ENCODE measurements at places on chromosomes 2 and 18.
A peak's percentile ranks its signal among the peaks of the same experiment; 100 is the strongest.

GRCh38 chr2:177929662-177930522 lies 142.7 kb downstream of the PDE11A start:
- DNase-seq = no peak

DNA sequence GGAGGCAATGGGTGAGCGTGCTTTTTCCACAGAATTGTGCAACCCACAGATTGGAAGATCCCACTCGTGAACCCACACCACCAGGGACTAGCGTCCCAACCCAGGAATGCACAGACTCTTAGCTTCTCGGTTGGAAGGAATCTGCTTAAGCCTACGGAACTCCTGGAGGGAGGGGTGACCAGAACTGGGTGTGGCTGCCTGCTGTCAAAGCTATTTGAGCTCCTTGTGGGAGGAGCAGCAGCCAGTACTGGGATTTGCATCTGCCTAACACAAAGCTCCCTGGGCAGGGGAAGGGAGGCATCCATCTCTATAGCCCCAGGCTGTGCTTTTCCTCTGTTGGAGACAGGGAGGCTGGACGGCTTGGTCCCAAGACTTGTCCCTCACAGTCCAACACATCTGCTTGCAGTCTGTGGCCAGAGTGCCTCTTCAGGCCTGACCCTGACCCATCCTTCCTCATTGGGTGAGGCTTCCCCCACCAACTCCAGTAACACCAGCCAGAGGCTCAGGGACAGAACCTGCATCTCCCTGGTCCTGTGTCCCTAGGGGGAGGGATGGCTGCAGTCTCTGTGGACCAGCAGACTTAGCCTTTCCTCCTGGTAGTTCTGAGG lies 27.9 kb downstream of the HNMT start:
- no peak for DNase-seq

GRCh38 chr2:119280680-119281079 lies 57.0 kb downstream of the STEAP3 start:
- DNase-seq = no peak

GRCh38 chr18:31218671-31219383 lies 56.2 kb upstream of the DSC1 start:
- no peak for DNase-seq

- peak; percentile 41 for DNase-seq
Observed at GRCh38 chr2:204491528-204491927, 53.7 kb upstream of the PARD3B start.

- DNase-seq = peak; percentile 28
Observed at GRCh38 chr2:46439582-46439981, 39.8 kb upstream of the TMEM247 start.

DNA sequence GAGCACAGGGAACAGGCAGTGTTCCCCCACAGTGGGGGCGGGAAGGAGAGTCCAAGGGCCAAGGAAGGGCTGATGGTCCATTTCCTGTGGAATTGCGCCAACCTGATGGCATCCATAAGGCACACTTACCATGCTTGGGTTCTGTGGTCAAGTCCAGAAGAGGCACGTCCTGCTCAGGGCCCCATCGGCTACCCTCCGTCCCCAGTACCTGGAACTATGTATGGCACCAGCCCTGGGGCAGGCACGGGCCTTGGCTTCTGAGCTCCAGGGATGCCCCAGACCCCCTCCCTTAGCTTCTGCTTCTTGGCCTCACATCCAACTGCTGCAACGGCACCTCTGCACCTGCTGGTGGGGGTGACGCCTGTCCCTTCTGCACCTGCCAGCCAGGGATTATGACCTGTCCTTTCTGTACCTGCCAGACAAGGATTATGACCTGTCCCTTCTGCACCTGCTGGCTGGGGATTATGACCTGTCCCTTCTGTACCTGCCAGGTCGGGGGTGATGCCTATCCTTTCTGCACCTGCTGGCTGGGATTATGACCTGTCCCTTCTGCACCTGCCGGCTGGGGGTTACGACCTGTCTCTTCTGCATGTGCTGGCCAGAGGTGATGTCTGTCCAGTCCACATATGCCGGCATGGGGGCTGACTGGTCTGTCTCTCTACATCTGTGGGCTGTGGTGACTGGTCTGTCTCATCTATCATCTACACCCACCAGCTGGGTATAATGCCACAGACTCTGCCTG lies 45.4 kb upstream of the SNTG2 start:
- no peak for DNase-seq

DNA sequence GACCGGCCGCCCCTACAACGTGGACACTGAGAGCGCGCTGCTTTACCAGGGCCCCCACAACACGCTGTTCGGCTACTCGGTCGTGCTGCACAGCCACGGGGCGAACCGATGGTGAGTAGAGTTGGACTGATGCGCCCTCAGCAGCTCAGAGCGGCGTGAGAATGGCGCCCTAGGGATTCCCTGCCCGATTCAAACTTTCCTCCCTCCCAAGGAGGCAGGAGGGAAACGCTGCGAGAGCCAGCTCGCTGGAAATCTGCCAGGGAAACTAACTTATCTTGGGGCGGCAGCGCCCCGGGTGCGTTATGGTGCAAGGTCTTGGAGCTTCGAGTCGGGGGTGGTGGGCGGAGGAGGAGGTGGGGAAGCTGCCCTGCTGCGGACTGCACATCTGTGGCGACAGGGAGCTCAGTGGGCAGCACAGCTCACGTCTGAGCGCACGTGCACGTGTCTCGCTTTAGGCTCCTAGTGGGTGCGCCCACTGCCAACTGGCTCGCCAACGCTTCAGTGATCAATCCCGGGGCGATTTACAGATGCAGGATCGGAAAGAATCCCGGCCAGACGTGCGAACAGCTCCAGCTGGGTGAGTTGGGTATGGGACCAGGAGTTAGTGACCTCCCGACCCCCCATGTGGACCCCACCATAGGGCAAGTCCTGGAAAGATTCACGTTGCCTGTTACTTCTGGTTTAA lies 697 bp downstream of the ITGA4 start:
- peak; percentile 86 for DNase-seq

DNA sequence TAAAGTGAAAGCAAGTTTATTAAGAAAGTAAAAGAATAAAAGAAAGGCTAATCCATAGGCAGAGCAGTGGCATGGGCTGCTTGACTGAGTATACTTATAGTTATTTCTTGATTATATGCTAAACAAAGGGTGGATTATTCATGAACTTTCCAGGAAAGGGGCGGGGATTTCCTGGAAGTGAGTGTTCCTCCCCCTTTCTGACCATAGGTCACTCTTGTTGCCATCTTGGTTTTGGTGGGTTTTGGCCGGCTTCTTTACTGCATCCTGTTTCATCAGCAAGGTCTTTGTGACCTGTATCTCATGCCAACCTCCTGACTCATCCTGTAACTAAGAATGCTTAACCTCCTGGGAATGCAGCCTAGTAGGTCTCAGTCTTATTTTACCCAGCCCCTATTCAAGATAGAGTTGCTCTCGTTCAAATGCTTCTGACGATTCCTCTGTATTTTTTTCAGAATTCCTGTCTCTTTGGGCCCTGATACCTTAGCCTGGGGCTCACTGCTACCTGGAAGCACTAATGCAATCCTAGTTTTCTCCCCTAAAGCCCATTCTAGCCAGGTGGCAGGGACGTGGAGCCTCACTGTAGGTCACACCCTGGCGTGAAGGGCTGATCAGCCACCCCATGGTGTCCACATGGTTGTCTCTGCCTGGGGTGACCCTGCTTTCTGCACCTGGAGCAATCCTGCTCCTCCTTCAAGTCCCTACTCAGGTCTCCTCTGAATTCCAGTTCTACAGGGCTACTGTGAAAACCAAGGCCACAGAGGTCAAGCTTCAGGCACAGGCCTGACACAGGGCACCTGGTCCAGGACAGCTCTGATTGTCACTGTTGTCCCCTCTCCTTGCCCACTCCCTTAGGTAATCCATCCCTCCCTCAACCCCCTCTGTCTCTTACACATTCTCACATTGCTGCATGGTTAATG lies 6.0 kb upstream of the SLC35F6 start:
- peak; percentile 97 for DNase-seq

- DNase-seq = no peak
Observed at GRCh38 chr18:70021498-70021897, 73.8 kb upstream of the CD226 start.

- no peak for DNase-seq
Observed at GRCh38 chr2:120892967-120893667, 157.4 kb downstream of the GLI2 start.

DNA sequence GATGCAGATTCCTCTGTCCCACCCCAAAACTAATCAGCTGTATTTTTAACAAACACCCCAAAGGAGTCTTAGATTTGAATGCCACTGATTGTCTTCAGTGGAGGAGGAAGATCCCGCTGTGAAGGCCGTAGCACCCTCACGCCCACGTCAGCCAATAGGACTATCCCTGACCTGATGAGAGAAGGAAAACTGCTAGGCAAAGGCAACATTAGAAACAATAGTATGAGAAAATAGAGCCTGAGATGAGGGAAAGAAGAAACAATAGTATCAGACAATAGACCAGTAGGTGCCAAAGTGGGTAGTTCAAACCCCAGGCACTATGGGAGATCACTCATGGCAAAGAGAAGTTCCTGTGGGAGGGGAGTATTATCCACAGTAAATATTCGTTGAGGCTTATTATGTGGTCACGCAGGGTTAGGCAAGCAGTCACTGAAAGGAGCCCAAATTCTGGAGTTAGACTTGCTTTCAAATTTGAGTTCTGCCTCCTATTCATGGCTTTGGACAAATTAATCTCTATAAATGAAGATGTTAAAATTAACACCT lies 2.8 kb downstream of the PCBP1 start:
- DNase-seq = no peak

DNA sequence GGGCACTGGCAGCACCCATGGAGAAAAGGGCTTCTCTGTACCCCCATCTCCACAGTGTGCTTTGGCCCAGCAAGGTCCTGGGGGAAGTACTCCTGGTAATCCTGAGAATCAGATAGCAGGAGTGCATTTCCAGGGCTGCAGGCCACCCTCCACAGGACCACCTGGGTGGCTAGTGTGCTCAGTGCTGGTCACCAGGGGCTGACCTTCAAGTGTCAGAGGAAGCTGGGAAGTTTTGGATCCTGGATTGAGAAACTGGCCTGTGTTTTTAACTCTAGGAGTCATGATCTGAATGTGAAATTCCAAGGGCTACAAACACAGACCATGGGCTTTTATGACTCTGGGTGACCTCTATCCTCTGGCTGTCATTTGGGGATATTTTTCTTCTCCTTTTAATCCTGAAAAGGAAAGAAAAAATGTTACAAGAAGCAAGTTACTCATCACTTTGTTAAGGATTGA lies 9.3 kb downstream of the RHOB start:
- DNase-seq = no peak

DNA sequence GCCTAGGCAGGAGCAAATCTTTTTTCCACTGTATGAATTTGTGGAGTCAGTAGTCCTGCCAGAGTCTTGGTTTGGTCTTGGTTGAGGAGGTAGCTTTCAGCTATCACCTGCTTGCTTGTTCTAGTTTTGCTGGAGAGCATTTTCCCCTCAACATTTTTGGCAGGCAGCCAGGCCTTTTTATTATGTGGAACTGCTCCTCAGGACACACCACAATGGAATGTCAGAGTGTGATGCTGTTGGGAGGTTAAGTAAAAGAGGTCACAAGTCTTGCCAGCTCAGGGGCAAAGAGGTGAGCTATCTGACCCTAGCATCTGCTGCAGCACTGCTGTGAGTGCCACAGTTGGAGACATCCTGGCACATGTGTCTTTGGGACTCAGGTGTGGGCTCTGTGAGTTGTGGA lies 258.0 kb downstream of the CNTNAP5 start:
- DNase-seq = no peak

- DNase-seq = peak; percentile 89
Observed at GRCh38 chr2:180980106-180980942, at the start of gene UBE2E3. TSS of gene UBE2E3 (plus strand) at chr2:180980605. CDS start at chr2:180982043, 1,438 bp downstream.

- DNase-seq = no peak
Observed at GRCh38 chr2:189285349-189285748, 105.8 kb upstream of the COL5A2 start.

DNA sequence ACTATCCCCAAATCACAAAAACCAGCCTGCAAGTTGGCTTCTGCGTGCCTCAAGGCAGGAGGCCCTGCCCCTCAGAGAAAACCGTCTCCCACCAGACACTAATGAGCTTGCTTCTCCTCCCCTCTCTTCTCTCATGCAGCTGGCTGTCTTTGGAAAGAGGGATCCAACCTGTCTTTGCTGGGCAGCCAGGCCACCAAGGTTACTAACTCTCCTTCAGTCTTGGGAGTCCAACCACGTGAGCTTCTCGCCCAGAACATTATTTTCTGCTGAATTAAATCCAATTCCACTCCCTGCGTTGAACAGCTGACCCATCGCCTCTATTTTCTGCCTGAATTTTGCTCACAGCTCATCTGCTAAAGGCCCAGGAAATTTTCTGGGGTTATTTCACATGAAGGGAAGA lies 291.3 kb upstream of the NCKAP5 start:
- no peak for DNase-seq

DNA sequence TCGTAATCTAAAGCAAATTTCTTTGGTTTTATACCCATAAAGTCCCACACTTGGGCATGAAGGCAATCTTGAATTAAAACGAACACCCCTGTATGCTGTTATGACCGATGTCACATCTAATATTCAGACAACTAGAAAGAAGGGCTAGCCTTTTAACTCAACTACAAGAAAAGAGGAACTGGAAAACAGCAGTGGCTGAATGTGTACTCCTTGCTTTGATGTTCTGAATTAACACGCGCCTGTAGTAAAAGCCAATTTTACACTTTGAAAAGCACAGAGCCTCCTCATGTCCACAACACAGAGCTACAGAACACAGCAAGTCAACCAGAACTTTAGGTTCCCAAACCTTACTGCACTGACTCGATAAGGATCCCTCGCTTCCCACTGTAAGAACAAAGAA lies 147.6 kb downstream of the HDAC4 start:
- DNase-seq = peak; percentile 56

DNA sequence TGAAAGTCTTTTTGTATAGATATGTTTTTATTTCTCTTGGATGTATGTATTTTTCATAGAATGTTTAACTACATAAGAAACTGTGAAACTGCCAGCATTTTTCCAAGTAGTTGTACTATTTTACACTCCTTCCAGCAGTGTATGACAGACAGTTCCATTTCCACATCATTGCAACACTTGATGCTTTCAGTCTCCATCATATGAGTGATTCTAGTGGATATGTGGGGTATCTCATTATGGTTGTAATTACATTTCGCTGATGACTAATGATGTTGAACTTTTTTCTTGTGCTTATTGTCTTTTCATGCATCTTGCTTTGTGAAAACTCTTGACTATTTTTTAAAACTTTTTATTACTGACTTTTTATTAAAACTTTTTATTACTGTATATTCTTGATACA lies 101.4 kb downstream of the ARHGAP28 start:
- no peak for DNase-seq

DNA sequence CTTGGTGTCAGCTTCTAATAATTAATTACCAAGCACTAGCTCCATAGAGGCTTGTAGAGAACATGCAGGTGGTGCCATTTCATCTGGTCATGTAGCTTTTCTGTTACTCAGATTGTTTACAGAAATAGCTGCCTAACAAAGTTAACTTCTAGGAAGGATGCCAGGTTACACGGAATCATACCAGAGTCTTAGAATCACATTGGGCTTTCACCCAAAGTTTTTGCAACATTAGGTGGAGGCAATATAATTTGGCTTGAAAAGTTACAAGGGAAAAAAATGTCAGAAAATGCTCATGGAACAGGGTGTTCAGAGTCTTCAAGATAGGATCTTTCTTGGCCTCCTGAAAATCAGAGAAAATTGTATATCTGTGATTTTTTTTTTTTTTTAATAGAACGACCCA lies 135.6 kb downstream of the ARHGAP15 start:
- no peak for DNase-seq

GRCh38 chr2:120759543-120760331 lies 24.1 kb downstream of the GLI2 start:
- no peak for DNase-seq
